Stimulated activated naive CD4-positive, alpha-beta T cell treated with Interleukin-2 at 50 U/mL for 16 hours (primary cell): ENCODE measurements at places on chromosomes 4 and X.
A peak's percentile ranks its signal among the peaks of the same experiment; 100 is the strongest.

- DNase-seq, result no peak
These were observed 108.3 kb upstream of the DIAPH2 start for GRCh38 chrX:96576368-96576767.

- DNase-seq, result peak; percentile 3
These were observed 27.6 kb upstream of the SRD5A3 start for GRCh38 chr4:55318175-55319129.

DNA sequence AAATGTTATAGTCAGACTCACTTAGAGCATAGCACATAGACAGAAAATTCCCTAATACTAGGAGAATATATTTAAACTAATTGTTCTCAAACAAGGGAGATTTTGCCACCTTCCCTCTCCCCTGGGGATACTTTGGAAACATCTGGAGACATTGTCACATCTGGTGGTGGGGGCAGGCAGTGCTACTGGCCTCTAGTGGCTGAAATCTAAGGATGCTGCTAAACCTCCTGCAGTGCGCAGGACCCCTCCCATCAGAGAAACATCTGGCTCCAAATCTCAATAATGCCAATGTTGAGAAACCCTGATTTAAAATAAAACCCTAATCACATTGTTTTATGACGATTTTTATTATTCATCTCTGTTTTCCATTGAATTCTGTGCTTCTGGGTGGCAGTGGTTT is 244.9 kb downstream of the FRMPD4 start:
- no peak for DNase-seq

GRCh38 chrX:46326161-46326560 is 219.1 kb downstream of the ZNF674 start:
- DNase-seq, result no peak

DNA sequence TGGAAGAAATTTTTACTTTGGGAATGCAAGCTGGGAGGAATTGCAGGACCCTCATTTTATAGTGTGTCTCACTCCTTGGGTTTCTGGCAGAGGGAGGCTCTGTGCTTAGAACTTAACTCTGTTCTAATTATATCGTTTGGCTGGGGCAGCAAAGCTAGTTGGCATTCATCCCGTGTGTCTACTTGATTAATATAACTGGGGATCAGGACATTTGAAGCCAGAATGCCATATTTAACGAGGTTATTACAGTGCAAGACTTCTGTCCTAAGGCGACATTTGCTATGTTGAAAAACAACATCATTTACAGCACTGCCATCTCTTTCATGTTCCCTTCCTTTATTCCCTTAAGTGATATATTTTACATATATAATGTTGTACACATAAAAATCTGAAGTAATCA is 179.1 kb upstream of the TBC1D9 start:
- DNase-seq, result no peak

GRCh38 chr4:91092398-91092980 is 965.3 kb downstream of the CCSER1 start:
- DNase-seq, result no peak

DNA sequence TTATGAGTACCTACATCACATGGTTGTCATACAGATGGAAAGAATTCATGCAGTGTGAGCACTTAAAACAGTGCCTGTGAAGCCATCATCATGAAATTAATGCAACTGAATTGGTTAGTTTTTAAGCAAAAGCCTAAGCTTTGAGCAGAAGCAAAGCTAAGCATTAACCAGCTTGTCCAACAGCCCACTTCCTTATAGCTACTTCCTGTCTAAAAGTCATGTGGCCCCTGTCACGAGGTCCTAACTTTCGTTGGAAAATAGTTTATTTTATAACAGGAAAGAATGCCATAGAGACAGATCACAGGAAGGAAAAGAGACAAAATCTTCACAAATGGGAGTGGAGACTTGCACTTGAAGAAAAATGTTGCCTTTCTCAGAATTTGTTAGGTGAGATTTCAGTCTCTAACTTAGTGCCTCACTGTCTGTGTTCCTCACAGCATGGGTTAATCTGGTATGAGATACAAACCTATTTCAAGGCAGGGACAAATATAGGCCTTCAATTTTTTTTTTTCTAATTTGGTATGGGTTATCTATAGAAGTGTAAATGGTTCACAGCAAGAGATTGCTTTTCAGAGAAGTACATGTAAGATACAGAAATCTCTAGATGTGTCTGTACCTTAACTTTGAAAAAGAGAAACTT is 27.7 kb upstream of the VCX start:
- DNase-seq, result no peak

- no peak for DNase-seq
These were observed 48.7 kb downstream of the NOP14 start for GRCh38 chr4:2914256-2915126.

GRCh38 chr4:122652379-122652778 is 31.5 kb upstream of the IL21 start:
- peak; percentile 49 for DNase-seq

- DNase-seq, result no peak
These were observed 53.5 kb downstream of the TMPRSS11F start for GRCh38 chr4:68076194-68076593.

GRCh38 chr4:141636082-141636770 is at the start of gene IL15:
Gene IL15 (plus strand): TSS chr4:141636583. CDS start chr4:141719465, 82,882 bp downstream.
- DNase-seq, result peak; percentile 78

DNA sequence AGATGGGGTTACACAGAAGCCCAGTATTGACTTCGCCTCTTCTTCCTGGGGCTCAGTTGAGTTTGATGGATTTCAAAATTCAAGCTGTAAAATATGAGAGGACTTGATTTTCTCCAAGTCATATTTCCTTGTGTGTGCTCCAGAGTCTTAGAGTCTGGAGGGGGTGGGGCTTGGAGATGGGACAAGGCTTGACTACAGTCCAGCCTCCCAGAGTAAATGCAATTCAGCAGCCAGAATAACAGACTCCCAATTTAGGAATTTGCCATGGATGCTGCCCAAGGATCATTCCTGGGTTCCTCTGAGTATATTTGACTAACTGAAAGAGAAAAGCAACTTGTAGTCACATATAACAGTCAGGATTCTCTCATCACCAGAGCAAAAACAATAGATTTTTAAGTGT is 53.7 kb upstream of the RBPJ start:
- no peak for DNase-seq

- no peak for DNase-seq
These were observed 37.3 kb downstream of the APBB2 start for GRCh38 chr4:41177016-41177415.

DNA sequence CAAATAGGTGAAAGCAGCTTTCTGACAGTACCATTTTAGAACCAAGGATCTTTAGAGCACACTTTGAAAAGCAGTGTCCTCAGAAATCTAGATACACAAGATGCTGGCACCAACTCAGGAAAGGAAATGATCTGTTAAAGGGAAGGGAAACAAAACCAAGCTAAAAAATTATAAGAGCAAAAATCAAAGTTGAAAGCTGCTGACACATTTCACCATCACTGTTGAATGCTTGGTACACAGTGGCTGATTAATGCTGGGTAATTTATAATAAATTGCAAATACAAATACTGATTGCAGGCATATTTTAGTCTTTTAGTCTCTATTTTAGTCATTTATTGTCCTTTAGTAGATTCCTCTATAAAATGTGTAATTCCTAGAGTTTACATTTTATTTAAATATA is 1540.1 kb upstream of the PCDH10 start:
- DNase-seq, result no peak

- DNase-seq, result no peak
These were observed 2.3 kb downstream of the GPR174 start for GRCh38 chrX:79146640-79147390.

DNA sequence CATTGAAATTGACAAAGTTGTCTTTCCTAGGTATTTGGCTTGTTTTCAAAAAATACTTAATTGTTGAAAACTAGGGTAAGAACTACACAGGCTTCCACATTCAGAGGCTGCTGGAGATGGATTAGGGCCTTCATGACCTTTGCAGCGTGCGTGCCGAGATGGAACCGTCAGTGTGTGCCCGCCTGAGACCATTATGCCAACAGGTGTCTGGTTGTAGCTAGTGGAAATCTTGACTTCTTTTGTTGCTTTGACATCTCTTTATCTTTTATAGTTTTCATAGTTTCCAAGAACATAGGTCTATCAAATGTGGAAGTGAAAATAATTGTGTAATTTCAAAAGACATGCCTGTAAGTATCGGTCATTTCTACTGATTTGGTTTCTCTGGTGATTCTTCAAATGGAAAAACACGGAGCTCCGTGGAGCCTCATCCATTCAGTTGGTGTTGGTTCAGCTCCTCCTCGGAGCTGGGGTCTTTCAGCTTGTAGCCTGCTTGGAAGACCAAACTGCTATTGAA is 38.9 kb upstream of the CLCN4 start:
- DNase-seq, result no peak
